KBM-7 (cell line): ENCODE measurements at places on chromosomes 2 and 18.

GRCh38 chr18:68854786-68855391, 57.0 kb downstream of the CCDC102B start:
- no peak for DNase-seq

DNA sequence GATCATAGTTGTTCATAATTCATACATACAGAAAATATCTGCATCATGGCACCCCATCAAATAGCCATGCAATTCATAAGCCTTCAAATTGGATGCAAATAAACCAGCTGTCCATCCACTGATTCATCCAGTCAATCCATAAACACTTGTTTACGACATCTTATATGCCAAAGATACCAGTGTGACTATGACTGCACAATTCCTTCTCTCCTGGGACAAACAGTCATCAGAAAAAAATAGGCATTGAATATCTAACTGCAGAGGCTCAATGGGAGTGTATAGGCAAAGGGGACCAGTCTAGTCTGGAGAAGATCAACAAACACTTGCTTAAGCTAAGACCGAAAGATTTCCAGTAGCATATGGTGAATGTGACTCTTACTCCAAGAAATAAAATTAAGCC, 70.0 kb downstream of the COL4A3 start:
- no peak for DNase-seq

GRCh38 chr18:12433829-12434540, 26.3 kb downstream of the PRELID3A start:
- DNase-seq, result no peak

DNA sequence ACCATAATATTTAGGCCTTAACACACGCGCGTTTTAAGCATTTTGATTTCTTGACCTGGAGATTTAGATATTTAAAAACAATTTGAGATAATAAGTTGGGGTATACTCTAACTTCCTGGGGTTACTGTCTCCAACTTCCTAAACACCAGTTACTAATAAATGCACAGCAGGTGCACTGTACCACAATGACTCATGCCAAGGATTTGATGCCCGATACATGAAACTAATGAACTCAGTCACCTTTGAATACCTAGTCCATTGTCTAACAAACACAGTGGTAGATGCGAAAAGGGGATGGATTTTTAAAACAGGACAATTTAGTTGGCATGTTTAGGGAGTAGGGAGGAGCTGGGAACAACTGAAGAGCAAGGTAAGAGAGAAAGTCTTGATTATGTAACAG, 21.2 kb downstream of the CABYR start:
- DNase-seq, result no peak

DNA sequence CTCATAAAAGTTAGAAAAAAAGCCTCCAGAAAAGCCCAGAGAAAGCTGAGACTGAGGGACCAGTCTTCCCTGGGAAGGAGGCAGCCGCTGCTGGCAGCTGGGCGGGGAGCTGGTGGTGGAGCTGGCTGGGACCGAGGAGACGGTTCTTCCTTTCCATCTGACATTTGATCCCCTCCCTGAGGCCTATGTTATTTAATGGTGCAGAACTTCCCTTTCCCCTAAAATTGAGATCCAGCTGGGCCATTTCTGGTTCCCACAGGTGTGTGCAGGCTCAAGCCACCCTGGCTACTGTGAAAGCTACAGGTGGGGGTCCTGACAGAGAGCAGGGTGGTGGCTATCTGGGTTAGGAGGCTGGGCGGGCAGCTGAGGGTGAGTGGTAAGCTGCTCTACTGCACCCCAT, 81.5 kb upstream of the FZD7 start:
- DNase-seq, result peak; percentile 34

DNA sequence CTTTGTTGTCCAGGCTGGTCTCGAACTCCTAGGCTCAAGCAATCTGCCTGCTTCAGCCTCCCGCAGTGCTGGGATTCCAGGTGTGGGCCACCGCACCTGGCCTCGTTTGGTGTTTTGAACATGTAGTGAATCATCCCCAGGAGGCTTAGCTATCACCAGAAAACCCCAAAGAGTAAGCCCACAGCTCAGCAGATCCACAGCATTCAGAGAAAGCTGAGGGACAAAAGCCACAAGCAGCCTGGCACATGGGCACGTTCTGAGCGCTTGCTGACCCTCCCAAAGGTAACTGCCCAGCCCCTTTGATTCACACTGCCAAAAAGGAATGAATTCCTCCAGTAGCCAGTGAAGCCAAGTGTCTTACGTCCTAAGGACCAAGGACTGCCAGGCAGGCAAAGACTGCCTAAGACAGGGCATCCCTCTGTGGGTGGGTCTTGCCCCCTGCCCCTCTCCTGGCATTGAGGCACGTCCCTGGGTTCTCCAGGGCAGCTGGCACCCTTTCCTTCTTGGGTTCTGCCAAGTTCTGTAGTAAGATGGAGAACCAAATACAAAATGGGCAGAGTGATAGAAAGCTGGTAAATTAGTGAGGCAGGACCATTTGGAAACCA, 31.7 kb downstream of the MBP start:
- DNase-seq, result no peak

- no peak for DNase-seq
Observed at GRCh38 chr2:141942006-141942789, 188.6 kb downstream of the LRP1B start.

DNA sequence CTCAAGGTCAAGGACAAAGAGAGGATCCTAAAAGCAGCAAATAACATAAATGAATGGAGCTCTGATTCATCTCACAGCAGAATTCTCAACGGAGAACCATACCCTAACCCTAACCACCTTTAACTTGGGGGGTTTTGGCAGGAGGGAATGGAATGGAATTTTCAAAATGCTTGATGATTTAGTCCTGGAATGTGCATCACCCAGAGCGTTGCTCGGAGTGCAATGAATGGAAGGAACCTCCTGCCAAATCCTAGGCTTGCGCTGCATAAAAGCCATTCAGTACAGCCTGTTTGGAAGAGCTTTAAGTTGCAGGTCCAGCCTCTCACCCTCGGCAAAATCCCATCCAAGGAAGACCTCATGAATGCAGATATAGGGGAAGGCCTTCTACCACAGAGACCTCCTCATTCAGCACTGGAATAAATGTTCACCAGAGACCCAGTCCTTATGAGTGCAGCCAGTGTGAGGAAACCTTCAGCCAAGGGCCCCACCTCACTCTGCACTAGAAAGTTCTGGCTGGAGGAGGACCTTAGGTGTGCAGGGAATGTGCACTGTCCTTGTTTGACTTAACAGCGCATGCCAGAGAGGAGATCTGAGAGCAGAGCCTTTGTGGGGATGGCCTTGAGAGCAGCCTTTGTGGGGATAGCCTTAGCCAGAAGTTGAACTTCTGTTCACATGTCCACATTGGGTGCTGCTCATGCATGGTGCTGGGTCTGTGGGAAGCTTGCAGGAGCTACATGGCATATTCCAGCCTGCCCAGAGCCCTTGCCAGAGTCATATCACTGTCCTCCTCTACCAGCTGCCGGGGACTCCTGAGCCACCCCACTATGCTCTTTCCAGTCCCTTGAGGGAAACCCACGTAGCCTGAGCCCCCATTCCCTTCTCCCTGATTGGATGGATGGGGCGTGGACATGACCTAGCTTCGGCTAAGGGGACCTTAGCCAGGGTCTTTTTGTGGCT, 30.5 kb downstream of the ASB1 start:
- no peak for DNase-seq

GRCh38 chr2:241882091-241882625, 12.6 kb downstream of the RTP5 start:
- peak; percentile 83 for DNase-seq

GRCh38 chr2:224432003-224432579, 30.2 kb upstream of the FAM124B start:
- DNase-seq, result no peak

DNA sequence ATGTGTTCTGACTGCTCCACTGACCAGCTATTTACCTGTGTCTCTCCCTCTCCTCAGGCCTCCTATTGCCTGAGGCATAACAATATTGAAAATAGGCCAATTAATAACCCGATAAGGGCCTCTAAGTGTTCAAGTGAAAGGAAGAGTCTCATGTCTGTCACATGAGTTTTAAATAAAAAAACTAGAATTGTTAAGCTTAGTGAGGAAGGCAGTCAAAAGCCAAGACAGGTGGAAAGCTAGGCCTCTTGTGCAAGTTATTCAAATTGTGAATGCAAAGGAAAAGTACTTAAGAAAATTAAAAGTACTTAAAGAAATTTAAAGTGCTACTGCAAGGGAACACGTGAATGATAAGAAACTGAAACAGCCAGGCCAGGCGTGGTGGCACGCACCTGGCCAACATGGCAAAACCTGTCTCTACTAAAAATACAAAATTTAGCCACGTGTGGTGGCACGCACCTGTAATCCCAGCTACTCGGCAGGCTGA, 44.9 kb upstream of the TAF4B start:
- no peak for DNase-seq

- no peak for DNase-seq
Observed at GRCh38 chr2:70125498-70125898, 38.2 kb downstream of the PCBP1 start.

DNA sequence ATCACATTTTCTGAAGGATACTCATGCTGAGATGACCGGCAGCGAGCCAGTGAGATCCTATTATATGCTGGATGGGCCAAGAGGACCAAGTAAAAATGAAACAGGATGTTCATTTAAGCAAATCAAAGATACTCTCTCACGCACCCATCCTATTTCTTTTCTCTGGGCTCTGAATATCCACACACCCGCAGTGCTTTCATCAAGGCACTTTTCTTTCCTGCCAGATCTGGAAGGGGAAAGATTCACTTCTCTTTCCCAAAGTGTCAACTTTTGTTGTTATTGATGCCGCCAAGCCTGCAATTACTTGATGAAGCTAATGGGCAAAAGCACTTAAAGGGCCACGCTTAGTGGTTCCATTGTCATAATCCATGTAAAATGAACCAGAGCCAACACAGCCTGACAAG, 191.9 kb upstream of the CHAC2 start:
- no peak for DNase-seq
